Esophagus muscularis mucosa (tissue), 4 donors: ENCODE measurements at places on chromosomes 7 and 10. TPM values are rescaled to one million over a fixed set of nuclear protein-coding genes. Genes with fewer than 3 reads are reported as not detected.

The PAOX gene
- 14.4 TPM for total RNA-seq

- no peaks in the 10 kb centered on the region for H3K4me1 ChIP-seq
- H3K27me3 ChIP-seq = no peaks in the 10 kb centered on the region
- no peak overlapping the region for H3K27ac ChIP-seq
- no peaks in the 10 kb centered on the region for H3K36me3 ChIP-seq
- DNase-seq = no peak
Measured at GRCh38 chr7:84336766-84337165, 142.2 kb upstream of the SEMA3A start.

The GHRHR gene
- total RNA-seq = not detected

DNA sequence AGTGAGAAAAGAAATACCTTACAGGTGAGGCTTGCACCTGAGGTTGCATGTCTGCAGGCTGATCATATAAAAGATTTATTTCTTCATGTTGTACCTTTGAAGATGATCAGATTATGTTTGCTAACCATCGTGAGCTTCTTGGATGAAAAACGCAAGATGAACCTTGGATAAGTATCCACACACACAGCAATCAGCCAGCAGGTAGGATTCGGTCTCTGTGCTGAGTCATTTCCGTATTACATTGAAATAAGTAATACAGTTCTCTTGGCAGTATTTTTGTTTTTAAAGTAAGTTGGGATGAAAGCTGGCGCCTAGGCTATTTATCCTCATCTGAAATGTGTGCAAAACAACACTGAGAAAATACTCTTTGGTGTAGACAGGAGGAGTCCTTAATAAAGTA, 109.0 kb upstream of the PRKCQ start:
- H3K4me1 ChIP-seq = no peaks in the 10 kb centered on the region
- DNase-seq = no peak
- H3K4me3 ChIP-seq = no peak overlapping the region
- H3K27ac ChIP-seq = no peak overlapping the region
- no peaks in the 10 kb centered on the region for H3K27me3 ChIP-seq

The AMPH gene
- total RNA-seq = 5.0 TPM

The PRLHR gene
- 2.1 TPM for total RNA-seq

The NFKB2 gene
- 42.2 TPM for total RNA-seq

The ATRNL1 gene
- 18.0 TPM for total RNA-seq

The SCIN gene
- 0.32 TPM for total RNA-seq

- DNase-seq = no peak
- H3K36me3 ChIP-seq = no peaks in the 10 kb centered on the region
- H3K4me3 ChIP-seq = no peak overlapping the region
- H3K4me1 ChIP-seq = no peaks in the 10 kb centered on the region
Measured at GRCh38 chr10:86341361-86341811, 25.2 kb downstream of the GRID1 start.

DNA sequence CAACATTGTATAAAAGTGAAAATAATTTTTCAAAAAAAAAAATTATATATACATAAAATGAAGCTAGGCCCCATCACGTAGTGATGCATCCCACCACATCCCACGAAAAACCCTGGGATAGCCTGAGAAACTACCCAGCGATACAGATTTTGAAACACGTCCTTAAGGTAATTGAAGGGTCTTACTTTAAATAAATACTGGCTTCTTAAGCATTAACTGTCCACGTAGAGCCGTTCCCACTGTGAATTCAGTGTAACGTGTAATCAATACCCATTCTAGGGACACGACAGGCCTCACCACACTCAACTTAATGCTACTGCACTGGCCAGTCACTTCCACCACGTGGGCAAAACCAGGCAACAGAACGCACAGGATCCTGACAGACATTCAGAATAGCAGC, 4.0 kb downstream of the ANKRD61 start:
- no peak overlapping the region for H3K4me3 ChIP-seq
- H3K27ac ChIP-seq = no peak overlapping the region
- peaks cover 81% of the 10 kb centered on the region for H3K36me3 ChIP-seq
- no peaks in the 10 kb centered on the region for H3K4me1 ChIP-seq
- H3K27me3 ChIP-seq = no peaks in the 10 kb centered on the region

DNA sequence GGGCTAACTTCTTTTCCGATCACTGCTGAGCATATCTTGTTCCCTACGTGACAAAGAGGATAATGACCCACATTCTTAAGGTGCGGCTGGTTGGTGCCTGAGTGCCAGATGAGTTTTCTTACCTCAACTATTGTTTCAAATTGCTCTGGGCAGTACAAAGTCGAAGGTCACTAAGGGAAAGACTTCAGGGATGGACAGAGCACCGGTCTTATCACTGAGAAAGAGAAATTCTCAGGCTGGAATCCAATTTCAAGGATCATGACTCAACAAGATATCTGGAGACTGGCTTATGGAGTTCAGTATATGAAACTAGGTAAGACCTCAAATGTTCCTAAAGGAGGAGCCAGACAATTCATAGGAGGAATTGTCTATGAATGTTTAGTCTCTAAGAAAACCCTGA, 780.3 kb downstream of the SUGCT start:
- H3K27ac ChIP-seq = no peak overlapping the region
- peaks cover 23% of the 10 kb centered on the region for H3K4me1 ChIP-seq
- DNase-seq = no peak
- H3K27me3 ChIP-seq = no peaks in the 10 kb centered on the region

The GRM3 gene
- not detected for total RNA-seq

The GUSB gene
- total RNA-seq = 16.2 TPM

DNA sequence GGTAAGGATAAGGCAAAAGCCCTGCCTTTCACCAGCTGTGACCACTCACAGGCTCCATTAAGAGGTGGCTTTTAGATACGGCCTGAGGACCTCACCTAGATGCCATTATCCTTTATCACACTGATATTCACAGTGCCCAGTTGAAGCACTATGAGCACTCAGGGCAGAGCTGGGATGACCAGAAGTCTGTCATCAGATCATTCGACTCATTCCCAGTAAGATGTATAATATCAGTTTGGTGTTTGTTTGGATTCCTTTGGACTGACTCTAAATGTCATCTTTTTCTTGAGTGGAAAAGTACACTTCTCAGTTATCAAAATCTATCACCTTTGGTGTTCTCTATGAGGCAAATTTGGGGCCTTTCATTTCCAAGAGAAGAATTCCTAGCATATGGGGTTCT, 18.7 kb downstream of the CCDC136 start:
- DNase-seq = no peak
- no peak overlapping the region for H3K4me3 ChIP-seq
- no peaks in the 10 kb centered on the region for H3K27me3 ChIP-seq

The MRPL43 gene
- 77.7 TPM for total RNA-seq

DNA sequence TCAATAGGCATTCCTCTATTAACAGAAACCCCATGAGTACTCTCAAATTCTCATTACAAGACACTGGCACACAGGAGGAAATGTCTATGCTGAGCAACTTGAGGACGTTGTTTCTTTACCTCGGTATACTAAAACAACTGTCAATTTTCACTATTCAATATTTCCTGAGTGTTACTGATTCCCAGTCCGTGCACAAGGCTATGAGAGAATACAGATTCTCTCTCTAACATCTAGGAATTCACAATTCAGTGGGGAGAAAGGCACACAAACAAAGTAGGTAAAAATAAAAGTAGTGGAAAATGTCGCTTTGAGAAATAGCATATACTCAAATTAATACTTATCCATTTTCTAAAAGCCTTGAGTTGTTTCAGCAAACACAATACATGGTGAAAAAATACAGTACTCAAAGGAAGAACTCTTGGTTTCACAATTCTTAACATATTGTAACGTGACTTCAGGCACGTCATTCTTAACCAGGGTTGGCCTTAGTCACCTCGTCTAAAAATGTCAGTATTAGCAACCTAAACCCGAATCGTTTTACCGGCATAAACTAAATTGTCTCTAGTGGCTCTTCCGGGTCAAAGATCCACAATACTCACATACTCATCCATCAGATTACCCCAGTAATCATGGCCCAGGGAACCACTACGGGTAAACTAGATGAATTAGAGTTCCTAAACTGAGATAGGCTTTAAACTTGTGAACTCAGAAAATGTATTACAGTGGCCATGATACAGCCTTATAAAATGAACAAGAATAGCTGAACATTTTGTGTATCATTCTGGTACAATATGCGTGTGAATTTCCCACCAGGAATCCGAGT, 1.5 kb downstream of the IPMK start:
- peaks cover 13% of the 10 kb centered on the region for H3K4me1 ChIP-seq
- no peaks in the 10 kb centered on the region for H3K36me3 ChIP-seq
- peak overlapping the region; percentile 82 for H3K4me3 ChIP-seq
- no peaks in the 10 kb centered on the region for H3K27me3 ChIP-seq
- no peak for DNase-seq

GRCh38 chr10:73333202-73333601, 25.5 kb downstream of the CFAP70 start:
- H3K27ac ChIP-seq = no peak overlapping the region
- no peaks in the 10 kb centered on the region for H3K27me3 ChIP-seq
- DNase-seq = no peak
- no peak overlapping the region for H3K4me3 ChIP-seq

DNA sequence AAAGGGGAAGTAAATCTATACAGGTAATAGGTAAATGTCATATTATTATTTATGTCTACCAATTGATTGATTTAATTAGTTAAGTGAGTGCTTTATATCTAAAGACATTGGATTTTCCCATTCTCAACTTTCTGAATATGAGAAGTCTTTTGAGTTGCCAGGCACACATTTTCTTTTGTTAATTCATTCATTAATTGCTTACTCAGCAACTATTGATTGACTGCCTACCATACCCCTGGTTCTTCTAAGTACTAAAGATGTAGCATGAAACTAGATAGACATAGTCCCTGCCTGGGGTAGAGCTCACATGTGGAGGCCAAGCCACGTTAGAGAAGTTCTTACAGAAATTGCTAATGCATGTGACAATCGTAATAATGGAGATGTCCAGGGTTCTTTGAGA, 253.1 kb upstream of the LYZL1 start:
- no peak overlapping the region for H3K27ac ChIP-seq
- peak; percentile 45 for DNase-seq
- H3K4me3 ChIP-seq = no peak overlapping the region
- no peaks in the 10 kb centered on the region for H3K36me3 ChIP-seq

The ADCY1 gene
- 0.42 TPM for total RNA-seq

The RASSF4 gene
- total RNA-seq = 31.8 TPM

DNA sequence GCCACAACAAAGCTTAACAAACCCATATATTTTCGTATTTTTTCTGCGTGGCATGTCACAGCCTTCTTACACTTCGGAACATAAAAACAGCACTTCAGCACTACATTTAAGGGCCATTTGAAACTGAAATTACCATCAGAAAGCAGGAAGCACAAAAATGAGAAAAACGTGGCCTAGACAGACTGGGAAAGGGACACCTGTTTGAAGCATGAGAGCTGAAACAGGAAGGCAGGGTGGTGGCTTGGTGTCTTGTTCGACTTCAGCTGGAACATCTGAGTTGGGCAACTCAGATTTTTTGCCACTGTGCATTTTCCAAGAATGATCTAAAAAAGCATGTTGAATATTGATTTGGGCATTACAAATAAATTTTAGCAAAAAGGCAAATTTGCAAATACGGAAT, 243.2 kb downstream of the ELMO1 start:
- no peaks in the 10 kb centered on the region for H3K36me3 ChIP-seq
- H3K4me3 ChIP-seq = no peak overlapping the region
- peaks cover 47% of the 10 kb centered on the region for H3K4me1 ChIP-seq
- H3K27ac ChIP-seq = no peak overlapping the region
- no peaks in the 10 kb centered on the region for H3K27me3 ChIP-seq
- DNase-seq = no peak

DNA sequence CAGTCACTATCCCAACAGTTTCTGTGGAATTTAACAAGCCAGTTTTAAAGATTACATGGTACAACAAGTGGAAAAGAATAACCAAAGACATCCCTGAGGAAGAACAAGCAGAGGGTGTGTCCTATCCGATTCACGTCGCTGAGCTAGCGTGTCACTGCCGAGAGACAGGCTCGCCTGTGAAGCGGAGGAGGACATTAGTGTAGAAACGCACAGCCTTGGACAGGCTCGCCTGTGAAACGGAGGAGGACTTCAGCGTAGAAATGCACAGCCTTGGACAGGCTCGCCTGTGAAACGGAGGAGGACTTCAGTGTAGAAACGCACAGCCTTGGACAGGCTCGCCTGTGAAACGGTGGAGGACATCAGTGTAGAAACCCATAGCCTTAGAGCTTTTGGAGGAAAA, 52.7 kb upstream of the INPP5A start:
- H3K27ac ChIP-seq = no peak overlapping the region
- H3K27me3 ChIP-seq = no peaks in the 10 kb centered on the region
- DNase-seq = no peak

DNA sequence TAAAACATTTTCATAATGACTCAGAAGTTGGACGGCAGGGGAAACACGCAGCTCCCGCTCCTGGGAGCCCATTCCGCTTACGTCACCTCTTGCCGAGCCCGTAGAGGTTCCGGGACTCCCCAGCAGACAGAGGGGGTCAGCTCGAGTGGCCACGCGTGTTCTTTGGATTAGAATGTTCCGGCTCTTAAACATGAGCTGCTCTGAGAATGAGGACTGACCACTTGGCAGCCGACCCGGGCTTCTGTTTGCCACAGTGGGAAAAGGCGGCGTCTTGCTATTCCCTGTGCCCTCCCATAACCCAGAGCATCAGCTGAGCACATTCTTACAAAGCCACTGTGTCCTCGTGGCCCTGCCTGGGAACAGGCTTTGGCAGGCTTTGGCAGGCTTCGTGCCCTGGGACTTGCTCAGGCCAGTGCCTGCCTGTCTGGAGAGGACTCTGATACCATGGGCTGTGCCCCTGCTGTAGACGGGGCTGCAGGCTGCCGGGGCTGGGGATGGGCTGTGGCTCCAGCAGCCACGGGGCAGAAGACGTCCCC, 40.1 kb downstream of the PFKP start:
- peak; percentile 96 for DNase-seq
- no peaks in the 10 kb centered on the region for H3K27me3 ChIP-seq
- peak overlapping the region; percentile 23 for H3K4me3 ChIP-seq
- peaks cover 53% of the 10 kb centered on the region for H3K4me1 ChIP-seq

DNA sequence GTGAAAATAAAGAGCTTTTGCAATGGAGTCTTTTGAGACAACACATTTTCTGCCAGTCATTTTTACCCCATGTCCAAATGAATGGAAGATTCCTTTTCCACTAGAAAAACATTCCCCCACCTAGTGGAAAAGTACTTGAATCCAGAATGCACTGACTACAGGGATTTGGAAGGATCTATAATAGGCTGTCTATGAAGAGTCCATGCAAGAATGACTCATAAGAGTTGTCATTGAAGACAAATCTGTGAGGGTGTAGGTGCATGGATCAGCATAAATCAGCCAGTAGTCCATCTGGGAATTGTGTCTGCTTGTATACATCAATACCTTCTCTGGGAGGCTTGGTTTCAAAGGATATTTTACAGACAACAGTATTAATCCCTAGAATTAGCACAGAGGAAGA, 32.5 kb upstream of the TRUB1 start:
- no peak overlapping the region for H3K4me3 ChIP-seq
- H3K36me3 ChIP-seq = no peaks in the 10 kb centered on the region
- no peaks in the 10 kb centered on the region for H3K27me3 ChIP-seq
- no peak for DNase-seq
